ENCODE measurements at places on chromosomes 3 and 15.

DNA sequence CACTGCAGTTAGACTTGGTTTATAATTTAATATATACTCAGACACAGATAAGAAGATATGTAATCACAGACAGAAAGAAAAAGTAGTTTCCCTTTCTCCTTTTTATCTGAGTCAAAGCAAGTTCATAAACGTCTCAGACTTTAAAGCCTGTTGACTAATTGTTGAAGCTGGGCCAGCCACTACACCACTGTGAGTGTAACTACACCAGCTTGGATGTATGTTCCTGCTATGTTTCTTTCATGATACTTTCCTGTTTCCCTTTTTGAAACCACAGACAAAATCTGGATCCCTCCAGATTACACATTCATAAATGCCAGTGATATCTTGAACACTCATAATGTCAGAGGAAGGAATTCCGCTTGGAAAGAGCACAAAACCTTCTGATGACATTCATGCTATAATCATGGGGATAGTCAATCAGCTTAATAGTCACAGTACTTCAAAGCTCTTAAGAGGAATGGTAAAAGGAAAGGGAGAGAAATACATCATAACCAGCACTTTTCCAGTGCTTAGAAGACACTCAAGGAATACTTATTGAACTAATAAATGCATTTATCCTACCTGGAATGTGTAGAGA is 32.0 kb downstream of the KCNMB2 start:
- DNase-seq: no peak

DNA sequence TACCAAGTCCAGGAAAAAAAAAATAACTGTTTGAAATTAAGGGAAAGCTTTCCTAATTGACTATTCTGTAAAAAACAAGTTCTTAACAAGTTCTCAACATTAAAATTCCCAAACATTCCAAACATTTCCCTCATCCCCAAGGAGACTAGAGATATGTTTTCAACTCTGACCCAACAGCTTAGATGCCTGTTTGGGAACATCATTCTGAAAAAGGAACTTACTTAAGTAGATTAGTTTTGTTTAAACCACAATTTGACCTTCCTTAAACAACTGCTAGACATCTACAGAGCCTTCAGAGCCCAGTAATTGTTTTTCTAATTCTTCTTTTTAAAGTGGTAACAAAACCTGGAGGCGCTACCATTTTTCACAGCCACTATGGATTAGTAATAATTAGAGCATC is 12.8 kb downstream of the UBR1 start:
- no peak for DNase-seq

- no peak for DNase-seq
Measured at GRCh38 chr3:36866368-36866767, 78.5 kb downstream of the TRANK1 start.

- no peak for DNase-seq
Measured at GRCh38 chr15:39784125-39784524, 1.5 kb upstream of the FSIP1 start.

- no peak for DNase-seq
Measured at GRCh38 chr3:148089171-148089570, 608.5 kb upstream of the AGTR1 start.

- DNase-seq: no peak
Measured at GRCh38 chr3:138327831-138328230, 1.8 kb downstream of the NME9 start.

DNA sequence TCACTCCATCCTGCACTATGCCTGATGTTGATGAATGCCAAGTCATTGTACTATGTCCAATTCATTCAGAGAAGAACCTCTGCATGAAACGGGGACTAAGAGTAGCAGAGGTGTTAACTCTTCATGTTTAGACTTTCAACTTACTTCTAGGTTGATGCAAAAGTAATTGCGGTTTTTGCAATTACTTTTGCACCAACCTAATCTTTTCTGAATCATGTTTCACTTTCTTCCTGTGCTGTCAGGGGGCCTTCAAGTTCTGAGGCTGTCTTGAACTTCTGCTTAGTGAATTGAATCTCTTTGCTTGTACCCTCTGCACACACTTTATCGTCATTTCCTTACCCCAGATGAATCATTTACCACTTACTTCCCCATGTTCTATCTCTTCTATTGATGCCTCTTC is 636.2 kb downstream of the NAALADL2 start:
- DNase-seq: no peak

- DNase-seq: no peak
Measured at GRCh38 chr3:130760922-130761321, 14.3 kb upstream of the PIK3R4 start.

DNA sequence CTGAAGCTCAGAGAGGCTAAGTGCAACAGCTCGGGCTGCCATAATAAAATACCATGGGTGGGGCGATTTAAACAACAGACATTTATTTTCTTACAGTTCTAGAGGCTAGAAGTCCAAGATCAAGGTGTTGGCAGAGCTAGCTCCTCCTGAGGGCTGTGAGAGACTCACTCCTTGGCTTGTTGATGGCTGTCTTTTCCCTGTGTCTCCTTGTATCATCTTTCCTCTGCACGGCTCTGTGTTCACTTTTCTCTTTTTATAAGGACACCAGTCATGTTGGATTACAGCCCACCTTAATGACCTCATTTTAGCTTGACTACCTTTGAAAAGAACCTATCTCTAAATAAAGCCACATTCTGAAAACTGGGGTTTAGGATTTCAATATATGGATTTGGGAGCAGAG is 129.7 kb downstream of the RPL22L1 start:
- DNase-seq: no peak

- no peak for DNase-seq
Measured at GRCh38 chr3:45317710-45318109, 70.7 kb upstream of the LARS2 start.

DNA sequence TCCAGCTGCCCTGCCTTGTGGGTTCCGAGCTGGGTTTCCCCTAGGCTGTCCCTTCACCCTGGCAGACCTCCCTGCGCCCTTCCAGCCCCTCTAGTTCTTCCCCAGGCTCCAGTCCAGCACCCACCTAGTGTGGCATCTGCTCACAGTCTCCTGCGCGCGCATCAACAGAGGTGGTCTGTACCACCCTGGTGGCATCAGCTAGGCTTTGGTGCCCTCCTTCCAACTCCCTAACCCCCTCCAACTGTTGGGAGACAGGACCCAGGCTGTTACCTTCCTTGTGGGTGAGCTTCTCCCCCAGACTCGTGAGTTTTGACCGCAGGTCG is 8.0 kb downstream of the CALML4 start:
- no peak for DNase-seq

- no peak for DNase-seq
Measured at GRCh38 chr3:170992854-170993253, 33.7 kb downstream of the SLC2A2 start.

DNA sequence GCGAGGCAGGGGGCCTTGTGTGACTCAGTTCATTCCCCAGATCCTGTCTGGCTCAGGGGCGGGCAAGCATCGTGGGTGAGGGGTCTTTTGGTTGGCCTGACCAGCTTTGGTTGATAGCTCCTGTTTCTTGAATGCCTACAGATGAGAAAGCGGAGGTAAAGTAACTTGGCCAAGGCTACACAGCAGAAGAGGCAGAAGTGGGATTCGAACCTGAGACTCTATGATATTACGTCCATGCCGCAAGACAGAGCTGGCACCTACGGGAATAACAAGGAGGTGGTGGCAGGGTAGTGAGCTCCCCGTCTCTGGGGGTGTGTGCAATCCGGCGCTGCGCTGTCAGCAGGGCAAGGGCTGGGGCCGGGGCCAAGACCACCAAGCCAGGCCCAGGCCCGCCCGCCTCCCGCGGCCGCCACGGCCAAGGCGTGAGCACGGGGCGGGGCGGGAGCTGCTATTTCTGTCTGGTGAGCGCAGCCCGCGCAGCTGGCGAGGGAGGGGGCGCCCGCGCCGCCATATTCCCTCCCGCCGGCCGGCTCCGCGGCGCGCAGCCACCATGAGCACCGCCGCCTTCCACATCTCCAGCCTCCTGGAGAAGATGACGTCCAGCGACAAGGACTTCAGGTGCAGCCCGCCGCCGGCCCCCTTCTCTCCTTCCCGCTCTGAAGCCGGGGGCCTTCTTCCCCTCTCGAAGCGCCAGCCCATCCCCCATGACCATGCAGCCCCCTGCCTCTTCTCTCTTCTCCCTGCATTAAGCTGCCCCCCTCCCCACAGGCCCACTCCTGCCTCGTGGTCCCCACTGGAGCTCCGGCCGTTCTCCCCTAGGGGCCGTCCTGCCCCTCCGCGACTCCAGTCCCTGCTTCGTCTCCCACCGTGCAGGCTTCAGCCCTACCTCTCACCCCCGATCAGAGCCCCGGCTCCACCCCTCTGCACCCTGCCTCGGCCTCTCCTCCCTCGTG is at the start of gene CAND2:
Gene CAND2 (plus strand): TSS at position 510 of the 953 bp plus-strand sequence. CDS start 41 bp downstream, at position 551.
- DNase-seq: no peak

DNA sequence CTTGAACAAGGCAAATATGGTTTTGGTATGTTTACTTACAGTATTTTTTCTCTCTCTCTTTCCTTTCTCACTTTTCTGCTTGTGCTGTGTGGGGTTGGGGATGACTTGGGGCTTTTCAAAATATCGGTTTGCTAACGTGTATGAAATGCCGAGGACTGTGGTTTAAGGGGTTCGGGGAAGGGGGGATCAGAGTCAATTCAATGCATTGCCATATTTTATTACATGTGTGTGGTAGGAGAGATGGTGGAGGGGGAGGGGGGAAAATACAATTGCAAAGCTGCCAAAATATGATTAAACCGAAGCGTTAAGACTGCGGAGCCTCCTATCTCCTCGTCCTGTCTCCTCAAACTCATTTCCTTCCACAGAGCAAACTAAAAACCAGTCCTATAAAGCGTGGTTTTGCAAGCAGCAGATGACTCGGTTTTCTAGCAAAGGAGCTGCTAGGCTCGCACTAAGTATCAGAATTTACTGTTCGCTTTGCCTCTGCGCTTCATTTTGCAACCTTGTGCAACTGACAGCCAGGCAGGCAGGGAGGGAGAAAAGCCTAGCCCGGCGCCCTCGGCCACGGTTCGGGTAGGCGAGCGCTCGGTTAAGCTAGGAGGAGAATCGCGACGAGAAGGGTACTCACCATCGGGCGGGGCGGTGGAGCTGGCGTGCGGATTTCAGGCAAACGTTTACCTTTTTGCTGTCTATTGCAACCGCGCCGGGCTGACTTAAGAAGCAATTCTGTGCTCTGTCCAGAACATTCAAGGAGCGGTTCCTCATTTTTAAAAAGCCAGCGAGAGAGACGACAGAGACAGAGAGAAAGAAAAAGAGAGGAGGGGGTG is 4.0 kb upstream of the NR2F2 start:
- DNase-seq: no peak

- no peak for DNase-seq
Measured at GRCh38 chr3:14145670-14146380, 21.0 kb downstream of the TMEM43 start.

- DNase-seq: no peak
Measured at GRCh38 chr3:110343945-110344344, 727.7 kb upstream of the NECTIN3 start.

- peak; percentile 65 for DNase-seq
Measured at GRCh38 chr3:10263646-10264363, 15.5 kb downstream of the TATDN2 start.

DNA sequence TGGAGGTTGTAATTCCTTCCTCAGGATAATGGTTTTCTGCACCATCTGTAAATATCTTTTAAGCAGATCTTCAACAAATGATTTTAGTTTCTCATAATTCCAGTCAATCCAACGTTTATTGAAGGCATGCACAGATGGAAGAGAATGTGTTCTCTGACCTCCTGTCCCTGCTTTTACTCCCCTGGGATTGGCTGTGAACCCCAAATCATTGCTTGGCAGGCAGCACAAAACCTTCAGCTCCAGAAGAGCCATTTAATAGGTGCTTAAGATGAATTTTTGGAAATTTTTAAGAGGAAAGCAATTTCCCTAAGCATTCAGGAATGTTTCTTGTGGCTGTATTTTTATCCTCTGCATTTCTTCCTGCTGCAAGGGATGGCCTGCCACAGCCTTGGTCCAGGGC is 25.5 kb upstream of the THSD4 start:
- DNase-seq: no peak

DNA sequence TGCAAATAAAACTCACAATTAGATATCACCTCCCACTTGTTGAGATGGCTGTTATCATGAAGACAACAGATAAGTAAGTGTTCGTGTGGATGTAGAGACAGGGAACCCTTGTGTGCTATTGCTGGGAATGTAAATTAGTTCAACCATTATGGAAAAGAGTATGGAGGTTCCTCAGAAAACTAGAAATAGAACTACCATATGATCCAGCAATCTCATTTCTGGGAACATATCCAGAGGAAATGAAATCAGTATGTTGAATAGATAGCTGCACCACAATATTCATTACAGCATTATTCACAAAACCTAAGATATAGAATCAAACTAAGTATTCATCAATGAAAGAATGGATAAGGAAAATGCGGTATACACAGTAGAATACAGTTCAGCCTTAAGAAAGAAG is 418.7 kb upstream of the CNTN6 start:
- no peak for DNase-seq

GRCh38 chr3:168002786-168003368 is 92.8 kb downstream of the GOLIM4 start:
- no peak for DNase-seq

- DNase-seq: no peak
Measured at GRCh38 chr3:190593075-190593474, 79.2 kb downstream of the IL1RAP start.

DNA sequence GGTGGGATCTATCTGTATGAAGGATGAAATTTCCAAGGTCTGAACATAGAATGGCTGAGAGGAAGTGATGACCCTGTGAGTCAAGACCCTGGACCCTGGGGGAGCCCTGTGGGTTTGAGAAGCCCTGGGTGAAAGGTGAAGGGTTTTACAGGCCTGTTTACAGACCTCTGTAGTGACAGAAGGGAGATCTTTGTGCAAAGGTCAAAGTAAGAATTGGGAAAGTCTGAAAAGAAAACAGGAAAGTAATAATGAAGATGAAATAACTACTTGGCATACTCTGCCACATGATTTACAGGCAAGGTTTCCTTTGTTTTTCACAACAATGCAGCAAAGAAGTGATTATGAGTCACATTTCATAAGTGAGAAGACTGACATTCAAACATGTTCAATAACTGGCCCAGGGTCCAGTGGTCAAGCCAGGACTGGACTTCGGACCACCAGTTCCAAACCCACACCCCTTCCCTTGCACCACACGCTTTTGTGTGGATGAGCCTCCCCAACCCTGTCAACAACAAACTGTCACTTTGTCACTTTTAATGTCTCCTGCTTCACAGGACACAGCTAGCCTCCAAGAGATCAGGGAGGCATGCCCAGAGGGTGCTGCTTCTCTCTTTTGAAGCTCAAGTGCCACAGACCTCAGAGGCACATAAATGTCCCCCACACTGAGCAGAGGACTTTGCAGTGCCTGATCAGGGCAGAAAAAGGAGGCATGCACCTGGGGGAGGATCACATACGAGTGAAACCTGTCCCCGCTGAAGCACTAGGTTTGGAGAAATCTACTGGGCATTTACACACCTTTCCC is 21.5 kb downstream of the CD86 start:
- peak; percentile 49 for DNase-seq

DNA sequence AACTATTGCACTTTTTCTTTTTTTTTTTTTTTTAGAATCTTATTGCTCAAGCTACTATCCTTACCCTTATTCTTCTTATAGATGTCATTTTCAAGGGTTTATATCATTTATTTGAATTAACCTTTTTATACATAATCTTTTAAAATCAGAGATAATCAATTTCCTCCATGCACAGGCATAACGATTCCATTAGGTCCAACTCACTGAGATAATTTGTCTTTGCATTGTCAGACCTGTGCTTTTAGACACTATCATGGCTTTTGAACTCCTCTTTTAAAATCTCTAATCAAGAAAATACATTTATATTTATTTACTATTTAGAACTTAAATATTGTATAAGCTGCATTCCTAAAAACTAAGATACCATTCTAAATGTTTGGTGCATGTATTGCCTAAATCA is 1454.9 kb downstream of the ZPLD1 start:
- DNase-seq: no peak

GRCh38 chr3:98445949-98446406 is 17.0 kb upstream of the OR5K1 start:
- no peak for DNase-seq

GRCh38 chr3:8441969-8442559 is 59.6 kb upstream of the LMCD1 start:
- peak; percentile 36 for DNase-seq

All from NAMALWA (cell line).